KBM-7 (cell line): ENCODE measurements at places on chromosomes 12 and 14.

DNA sequence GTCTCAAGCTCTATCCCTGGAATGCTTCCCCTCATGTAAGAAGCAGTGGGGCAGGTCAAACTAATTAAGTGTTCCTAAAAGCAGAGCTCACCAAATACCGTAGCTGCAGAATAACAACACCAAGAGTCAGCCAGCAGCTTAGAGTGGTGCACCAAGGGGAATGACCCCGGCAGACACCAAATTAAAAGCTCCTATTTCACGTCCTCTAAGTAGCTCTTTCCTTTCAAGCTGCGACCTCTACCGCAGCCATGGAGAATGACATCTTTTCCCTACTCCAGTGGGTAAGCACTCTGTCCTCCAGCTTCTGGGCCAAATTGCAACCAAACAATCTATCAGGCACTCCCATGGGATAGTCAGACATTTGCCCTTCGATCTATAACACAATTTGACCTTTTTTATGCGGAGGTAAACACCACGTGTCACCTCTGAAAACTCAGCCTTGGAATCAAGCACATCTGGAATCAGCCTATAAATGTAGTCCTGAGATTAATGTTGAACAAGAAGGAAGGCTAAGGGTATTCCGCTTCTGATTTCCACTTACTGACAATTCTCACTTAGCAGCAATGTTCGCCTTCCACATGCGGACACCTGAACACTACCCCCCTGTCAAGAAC is 67.6 kb upstream of the CDKN3 start:
- peak; percentile 47 for DNase-seq

DNA sequence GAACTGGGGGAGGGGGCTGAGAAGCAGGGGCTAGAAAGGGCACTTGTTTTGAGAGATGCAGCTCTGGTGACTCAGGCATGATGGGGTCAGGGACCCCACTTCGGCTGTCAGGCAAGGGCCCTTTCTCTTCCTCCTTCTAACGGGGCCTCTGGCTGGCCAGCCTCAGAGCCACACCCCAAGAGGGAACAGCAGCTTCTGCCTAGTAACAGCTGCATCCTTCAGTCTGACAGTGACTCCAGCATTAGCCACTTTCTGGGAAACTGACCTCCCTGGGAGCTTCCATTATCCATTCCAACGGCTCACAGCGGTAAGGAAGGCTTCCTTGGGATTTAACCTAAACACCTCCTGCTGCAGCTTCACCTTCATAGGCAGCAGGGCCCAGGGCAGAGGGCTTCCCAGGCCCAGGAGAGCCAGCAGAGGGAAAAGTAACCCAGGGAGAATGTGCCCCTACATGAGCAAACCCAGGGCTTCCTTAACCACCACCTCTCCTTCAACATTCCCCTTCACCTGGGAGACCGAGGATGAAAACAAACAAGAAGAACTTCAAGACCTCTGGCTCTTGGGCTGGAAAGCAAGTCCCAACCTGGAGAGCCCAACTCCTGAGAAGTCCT is 2.7 kb downstream of the NCKAP5L start:
- DNase-seq, result no peak

DNA sequence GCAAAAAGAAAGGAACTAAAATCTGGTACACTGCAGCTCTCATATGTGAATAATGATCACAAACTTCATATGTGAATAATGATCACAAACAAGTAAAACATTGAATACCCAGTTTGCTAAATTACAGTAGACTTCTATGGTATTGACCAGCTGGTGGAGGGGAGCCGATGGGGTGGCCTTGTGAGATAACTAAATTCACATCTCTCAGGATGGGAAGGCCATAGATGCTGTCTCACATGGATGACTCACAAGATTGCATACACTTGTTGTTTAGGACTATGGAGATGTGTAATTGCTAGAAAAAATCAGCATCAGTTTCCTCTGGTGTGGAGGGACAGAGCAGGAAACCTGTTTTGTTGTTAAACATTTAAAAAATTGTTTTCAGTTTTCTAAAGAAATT is 49.2 kb downstream of the ACACB start:
- no peak for DNase-seq

- DNase-seq, result no peak
Observed at GRCh38 chr12:97575403-97576193, 113.0 kb downstream of the RMST start.

- no peak for DNase-seq
Observed at GRCh38 chr14:79325071-79325470, 886.2 kb downstream of the DIO2 start.

DNA sequence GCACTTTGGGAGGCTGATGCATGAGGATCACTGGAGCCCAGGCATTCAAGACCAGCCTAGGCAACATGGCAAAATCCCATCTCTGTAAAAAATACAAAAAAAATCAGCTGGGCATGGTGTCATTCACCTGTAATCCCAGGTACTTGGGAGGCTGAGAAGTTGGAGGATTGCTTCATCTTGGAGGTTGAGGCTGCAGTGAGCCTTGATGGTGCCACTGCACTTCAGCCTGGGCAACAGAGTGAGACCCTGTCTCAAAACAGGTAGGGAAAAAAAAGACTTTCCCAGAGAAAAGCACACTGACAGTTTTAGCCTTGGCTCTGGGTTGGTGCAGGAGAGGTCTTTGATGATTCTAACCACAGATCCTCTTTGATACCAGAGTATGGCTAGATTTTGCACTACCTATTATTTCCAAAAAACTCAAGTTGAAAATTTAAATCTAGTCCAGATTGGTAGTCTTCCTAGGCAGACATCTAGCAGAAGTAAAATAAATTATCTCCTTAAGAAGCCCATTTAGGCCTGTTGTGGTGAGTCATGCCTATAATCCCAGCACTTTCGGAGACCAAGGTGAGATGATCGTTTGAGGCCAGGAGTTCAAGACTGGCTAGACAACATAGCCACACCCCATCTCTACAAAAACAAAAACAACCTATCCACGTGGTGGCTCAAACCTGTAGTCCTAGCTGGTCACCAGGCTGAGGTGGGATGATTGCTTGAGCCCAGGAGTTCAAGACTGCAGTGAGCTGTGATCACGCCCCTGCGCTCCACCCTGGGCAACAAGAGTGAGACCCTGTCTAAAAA is 18.6 kb downstream of the LARP4 start:
- DNase-seq, result no peak

DNA sequence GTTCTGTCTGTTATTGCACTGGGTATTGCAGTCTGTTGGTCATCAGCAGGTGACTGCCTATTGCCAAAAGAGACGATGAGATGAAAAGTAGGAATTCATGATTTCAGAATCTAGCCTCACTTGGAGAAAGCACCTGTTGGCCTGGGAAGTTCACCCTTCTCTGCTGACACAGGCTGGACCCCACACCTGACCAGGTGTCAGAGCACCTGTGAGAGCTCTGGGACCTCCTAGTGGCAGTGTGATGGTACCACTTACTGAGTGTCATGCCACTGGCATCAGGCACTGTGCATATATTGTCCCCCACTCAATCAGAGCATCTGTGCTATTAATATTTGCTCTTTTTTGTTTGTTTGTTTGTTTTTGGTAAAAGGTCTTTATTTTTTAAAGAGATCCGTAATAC is 68.0 kb downstream of the RASSF3 start:
- no peak for DNase-seq
